ENCODE measurements at places on chromosomes 5 and 9. TPM values are rescaled to one million over a fixed set of nuclear protein-coding genes. Genes with fewer than 3 reads are reported as not detected.

GRCh38 chr9:80285326-80285725, 713.6 kb downstream of the TLE4 start:
- DNase-seq, result no peak

GRCh38 chr9:37036371-37036775, 2.3 kb upstream of the PAX5 start:
- peak; percentile 58 for DNase-seq

Gene RAB24
- 18.8 TPM for total RNA-seq

Gene REEP2
- 12.3 TPM for total RNA-seq

Gene ATG12
- 87.3 TPM for total RNA-seq

Gene MAST4
- total RNA-seq, result 5.4 TPM
